ENCODE measurements at places on chromosomes 1 and 21.

DNA sequence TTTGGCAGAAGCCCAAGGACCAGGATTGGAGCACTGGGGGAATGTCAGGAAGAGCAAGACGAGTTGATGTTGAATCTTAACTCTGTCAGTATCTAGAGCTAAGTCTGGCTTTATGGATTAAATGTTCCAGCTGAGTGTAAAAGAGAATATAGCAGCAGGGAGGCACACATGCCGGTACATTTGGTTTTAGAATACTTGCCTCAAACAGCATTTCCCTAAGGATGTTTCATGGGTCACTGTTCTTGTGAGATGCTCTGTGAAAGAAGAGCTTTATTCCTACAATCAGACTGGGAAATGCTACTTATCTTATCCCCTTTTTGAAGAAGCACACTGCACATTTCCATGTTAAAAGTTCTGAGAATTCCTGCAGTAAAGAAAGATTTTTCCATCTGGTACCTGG, 440.3 kb upstream of the B3GALT2 start:
- DNase-seq = no peak

DNA sequence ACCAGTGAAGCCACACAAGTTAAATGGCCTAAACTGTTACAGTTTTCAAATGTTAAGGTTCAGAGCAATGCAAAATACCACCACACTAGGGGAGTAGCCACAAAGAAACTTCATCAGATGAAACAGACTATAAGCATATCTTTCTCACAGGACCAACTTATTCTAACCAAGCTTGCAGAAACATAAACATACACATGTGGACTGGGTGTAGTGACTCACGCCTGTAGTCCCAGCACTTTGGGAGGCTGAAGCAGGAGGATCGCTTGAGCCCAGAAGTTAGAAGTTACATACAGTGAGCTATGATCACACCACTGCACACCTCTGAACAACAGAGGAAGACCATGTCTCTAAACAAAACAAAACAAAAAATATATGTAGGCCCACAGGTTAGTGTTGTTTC, 17.3 kb downstream of the WDR47 start:
- DNase-seq = no peak

GRCh38 chr1:181043025-181043888, 9.5 kb downstream of the MR1 start:
- DNase-seq = no peak

DNA sequence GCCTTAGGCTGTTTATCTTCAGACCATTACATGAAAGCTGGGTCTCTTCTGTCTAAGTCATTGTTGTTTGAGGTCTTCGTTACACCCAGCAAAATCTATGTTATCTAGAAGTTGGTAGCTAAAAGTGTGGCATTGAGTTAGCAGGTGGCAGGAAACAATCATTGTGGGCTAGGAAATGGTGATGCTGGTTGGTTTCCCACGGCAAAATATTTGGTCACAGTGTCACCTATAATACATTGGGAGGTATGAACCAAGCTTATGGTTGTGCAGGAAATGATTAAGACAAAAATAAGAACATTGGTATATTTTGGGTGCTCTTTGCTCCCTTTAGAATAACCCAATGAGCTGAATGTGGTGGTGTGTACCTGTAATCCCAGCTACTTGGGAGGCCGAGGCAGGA, 169.7 kb downstream of the TRIM33 start:
- no peak for DNase-seq

DNA sequence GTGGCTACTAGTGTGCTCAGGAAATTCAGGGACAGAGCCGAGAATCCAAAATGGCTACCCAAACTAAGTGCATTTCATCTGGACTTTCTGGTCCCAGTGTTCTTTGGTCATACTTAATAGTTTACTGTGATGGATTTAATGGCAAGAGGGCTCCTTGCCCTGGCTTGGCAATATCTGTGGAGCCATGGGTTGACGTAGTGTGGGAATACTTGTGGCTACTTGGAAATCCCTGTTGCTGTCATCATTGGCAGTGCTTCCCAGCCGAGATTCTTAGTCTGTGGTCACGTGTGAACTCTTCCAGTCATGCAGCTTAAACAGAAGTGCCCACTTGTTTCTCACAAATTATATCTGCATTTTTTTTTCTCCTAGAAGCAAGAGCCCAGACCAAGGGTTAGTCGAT, 198.9 kb downstream of the HS2ST1 start:
- DNase-seq = no peak

DNA sequence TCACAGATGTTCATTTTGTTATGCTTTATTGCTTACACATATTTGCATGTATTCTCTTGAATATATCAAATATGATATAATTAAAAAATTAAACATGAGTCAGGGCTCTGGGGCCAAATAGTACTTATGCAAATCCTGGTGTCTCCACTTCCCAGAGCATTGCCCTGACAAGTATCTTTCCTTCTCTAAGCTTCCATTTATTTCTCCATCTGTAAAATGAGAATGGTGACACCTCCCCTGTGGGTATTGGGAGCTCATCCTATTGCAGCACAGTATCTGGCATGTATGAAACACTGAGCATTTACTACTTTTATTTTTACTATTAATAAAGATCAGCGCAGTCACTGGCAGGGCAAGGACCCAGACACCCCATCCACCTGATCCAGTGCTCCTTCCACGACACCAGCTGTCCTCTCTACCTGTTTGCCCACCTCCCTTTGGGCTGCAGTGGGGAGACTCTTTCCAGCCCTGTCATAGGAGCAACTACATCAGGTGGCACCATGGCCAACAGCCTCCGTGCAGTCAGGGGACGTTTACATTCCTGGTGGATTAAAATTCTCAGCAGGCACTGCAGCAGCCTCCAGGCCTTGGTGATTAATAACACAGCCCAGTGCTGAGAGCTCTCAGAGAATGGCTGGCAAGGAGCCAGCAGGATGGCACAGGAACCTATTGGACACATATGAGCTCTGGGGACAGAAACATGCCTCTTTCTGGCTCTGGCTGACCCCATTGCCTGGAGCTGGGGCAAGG, 113.0 kb downstream of the DMRTB1 start:
- DNase-seq = peak; percentile 18

DNA sequence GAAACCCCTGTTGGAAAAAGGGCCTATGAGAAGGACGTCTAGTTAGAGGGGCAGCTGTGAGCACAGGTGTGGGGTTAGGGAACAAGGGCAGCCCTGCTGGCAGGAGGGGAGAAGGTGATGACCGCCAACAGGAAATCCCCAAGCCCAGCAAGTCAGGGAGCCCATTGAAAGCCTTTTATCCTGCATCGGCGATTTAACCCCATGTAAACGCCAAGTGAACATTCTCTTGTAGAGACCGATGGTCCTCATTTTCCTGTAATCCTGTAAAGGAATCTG, 1.1 kb upstream of the BSND start:
- no peak for DNase-seq

GRCh38 chr1:204128964-204129896, 22.6 kb downstream of the ETNK2 start:
- DNase-seq = no peak

- DNase-seq = no peak
Measured at GRCh38 chr1:196897158-196897828, 9.4 kb downstream of the CFHR4 start.

DNA sequence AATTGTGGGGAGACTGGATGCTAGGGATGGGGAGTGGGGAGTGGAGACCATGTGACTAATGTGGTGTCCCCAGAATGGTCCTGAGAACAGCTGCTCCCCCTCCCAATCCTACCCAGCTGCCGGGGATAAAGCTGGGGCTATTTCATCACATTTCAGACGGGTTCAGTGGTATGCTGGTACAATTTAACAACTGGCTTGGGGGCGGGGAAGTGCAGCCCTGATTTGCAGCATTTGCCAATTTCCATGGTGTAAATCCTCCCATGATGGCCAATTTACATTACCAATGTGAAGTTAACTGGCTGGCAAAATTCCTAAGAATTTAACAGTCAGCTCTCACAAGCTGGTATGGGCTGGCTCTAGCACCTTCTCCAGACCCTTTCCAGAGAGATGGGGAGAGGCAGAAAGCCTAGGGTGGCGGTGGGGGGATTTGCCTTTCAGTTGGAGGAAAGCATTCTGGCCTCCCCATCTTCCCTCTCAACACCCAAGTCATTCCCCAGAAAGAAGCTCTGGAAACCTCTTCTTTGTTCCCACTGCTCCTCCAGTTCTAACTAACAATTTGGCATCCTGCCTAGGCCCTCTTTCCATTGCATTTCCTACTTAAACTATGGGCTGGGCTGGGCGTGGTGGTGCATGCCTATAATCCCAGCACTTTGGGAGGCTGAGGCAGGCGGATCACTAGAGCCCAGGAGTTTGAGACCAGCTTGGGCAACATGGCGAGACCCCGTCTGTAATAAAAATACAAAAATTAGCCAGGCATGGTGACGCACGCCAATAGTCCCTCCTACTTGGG, 11.3 kb upstream of the ADGRB2 start:
- DNase-seq = no peak

- no peak for DNase-seq
Measured at GRCh38 chr21:38120984-38121855, 135.6 kb upstream of the KCNJ15 start.

GRCh38 chr1:158002022-158002630, 8.7 kb downstream of the KIRREL1 start:
- no peak for DNase-seq

DNA sequence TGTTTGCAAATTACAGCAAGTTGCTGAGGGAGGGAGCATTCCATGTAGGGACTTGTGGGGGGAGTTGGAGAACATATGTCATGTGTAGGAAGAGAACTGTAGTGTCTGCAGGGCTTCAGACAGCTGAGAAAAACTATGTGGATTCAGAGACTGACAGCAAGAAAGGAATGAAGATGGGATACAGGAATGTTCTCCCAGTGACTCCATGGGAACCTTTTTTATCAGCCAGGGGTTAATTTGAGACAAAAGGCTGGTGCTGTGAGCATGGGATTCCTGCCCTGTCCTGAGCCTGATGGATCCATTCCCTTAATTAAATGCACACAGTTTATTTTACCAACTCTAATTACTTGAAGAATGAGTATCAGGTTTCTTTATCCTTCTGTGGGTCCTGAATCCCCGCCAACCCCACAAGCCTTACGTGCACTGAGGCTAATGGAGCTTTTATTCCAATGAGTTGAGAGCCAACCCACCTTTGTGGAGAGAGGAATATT, 26.5 kb upstream of the PLXNA2 start:
- no peak for DNase-seq

DNA sequence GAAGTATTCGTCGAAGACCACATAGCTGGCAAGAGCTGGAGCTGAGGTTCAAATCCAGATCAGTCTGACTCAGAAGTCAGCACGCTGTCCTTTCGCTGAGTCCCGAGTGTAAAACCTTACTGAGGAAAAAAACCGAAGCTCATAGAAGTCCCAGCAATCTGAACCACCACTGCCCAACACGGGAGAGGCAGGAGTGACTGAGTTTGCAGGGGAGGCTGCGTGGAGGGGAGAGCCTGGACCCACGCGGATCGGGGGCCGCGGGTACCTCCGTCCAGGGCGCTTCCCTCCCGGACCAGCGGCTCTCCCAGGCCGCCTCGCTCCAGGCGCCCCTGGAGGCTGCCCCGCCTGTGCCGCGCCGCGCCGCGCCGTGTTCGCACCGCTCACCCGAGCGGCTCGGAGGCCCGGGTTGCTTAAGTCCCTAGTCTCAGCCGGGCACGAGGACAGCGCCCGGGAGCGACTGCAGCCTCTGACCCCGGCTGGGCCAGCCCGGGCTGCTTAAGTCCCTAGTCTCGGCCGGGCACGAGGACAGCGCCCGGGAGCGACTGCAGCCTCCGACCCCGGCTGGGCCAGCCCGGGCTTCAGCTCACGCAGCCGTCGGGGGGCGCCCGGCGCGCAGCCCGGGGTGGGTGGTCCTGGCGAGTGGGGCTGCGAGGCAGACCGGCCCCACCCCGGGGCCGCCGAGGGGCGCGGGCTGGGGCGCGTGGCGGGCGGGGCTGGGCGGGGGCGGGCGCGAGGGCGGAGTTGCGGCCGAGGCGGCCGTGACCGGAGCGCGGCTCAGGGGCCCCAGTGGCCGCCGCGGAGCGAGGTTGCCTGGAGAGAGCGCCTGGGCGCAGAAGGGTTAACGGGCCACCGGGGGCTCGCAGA, at the start of gene ADAMTSL4:
TSS of gene ADAMTSL4 (plus strand) at position 777 of the 864 bp plus-strand sequence. CDS start 2,881 bp downstream, outside the sequence.
- no peak for DNase-seq

- DNase-seq = peak; percentile 67
Measured at GRCh38 chr1:45205011-45205909, 1.1 kb downstream of the ZSWIM5 start.

DNA sequence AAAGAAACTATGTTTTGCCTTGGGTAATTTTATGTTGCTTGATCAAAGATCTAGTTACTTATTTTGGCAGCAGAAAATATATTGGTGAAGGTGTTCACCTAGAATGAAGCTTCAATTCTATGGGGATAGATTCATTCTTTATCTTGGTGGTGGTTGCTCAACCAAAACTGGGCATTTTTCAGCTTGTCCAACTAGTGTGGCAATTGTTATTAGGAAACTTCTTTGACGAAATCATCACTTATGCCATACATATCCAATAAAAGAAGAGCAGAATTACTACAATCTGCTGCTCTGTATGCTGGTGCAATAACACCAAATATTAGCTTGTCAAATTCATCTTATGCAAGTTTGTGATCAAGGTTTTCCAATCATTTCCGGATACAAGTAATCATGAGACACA, 26.8 kb upstream of the TMPRSS15 start:
- no peak for DNase-seq

- DNase-seq = no peak
Measured at GRCh38 chr1:100456880-100457279, 81.1 kb upstream of the GPR88 start.

DNA sequence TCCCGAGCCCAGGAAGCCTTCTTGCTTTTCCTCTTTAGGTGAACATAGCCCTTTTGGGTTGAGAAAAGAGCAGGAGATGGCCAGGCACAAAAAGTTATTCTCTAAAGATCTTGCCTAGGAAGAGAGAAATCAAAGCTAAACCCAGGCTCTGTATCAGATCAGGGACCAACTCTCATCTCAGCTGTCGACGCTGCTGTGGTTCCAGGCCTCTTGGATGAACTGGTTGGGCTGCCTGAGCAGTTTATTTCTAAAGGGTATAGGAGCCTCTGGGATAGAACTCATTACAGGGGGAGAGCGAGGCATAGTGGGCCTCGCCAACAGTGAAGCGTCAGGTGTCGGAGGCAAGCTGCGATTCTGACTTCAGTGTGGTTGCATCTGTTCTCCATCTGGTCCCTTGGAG, 82.6 kb upstream of the F3 start:
- no peak for DNase-seq

GRCh38 chr1:236370420-236370819, 23.7 kb upstream of the EDARADD start:
- DNase-seq = no peak

- no peak for DNase-seq
Measured at GRCh38 chr1:206535853-206536188, 28.5 kb downstream of the RASSF5 start.

DNA sequence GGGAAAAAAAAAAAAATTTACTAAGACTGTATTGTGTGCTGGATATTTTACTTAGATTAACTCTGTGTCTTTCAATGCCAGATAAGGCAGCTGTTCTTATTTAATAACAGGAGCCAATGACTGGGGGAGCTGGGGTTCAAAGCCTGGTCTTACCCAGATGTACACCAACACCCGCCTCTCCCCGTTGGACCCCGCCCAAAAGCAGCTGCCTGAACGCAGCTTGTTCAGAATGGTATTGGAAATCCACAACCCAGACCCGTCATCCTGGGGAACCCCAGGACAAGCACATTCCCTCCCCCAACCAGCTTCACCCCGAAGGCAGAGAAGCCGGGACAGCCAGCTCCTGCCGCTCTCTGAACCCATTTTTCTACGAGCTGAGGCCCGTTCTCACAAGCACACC, 113.6 kb upstream of the TMPRSS2 start:
- no peak for DNase-seq

GRCh38 chr1:160438317-160438918, 38.1 kb downstream of the VANGL2 start:
- no peak for DNase-seq

All from dermis microvascular lymphatic vessel endothelial cell (primary cell).